Activated CD4-positive, alpha-beta memory T cell treated with anti-CD3 and anti-CD28 coated beads for 36 hours (primary cell): ENCODE measurements at places on chromosomes 4 and X.

DNA sequence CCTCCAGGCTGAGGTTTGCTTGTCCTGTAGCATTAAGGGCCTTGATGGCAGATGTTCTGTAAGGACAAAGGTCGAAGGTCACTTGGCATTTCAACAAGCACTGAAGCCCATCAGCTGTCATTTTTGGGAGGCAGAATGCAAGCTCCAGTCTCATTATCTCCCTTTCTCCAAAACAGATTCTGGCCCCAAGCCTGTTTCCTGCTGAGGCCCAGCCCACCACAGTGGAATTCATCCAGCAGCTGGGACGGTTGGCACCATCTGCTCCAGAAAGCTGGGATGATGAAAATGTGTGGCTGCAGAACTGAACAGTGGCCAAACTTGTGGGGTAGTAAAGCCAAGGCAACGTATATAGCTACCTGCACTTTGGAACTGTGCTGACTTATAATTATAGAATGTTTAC is 17.7 kb upstream of the PPEF2 start:
- no peak for DNase-seq

DNA sequence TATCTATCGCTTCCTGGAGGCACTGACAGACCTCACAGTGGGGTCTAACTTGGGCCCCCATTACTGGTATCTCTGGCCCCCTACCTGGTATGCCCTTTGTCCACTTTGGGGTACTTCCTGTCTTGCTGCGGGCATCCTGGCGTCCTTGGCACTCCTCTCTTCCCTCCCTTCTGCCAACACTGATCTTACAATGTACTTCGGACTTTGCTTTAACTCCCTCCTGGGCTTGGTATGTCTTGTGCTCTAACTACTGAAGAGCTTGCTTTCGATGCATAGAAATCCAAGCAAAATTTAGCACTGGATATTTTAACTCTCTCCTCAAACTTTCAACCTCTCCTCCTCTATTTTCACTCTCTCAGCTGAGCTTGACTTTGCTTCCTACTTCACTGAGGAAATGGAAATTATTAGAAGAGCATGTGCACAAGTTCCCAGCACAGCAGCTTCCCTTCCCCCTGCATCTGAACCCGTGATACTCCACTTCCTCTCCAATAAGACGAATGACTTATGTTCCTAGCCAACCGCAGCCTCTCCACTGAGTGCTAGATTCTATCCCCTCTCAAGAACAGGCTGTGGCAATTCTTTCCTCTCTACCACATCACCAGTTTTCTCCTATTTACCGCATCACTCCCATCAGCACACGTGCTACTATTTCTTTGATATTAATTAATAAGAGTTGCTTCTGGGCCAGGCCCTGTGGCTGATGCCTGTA is 52.9 kb downstream of the SUPT20HL2 start:
- peak; percentile 40 for DNase-seq

- DNase-seq: no peak
Measured at GRCh38 chr4:11900359-11900758, 471.7 kb upstream of the HS3ST1 start.

GRCh38 chr4:101843054-101843453 is 52.5 kb downstream of the BANK1 start:
- DNase-seq: no peak

- DNase-seq: no peak
Measured at GRCh38 chrX:116435597-116435996, 809 bp upstream of the SLC6A14 start.
